Urinary bladder (tissue), 4 donors: ENCODE measurements at places on chromosomes 13 and 19.
A peak's percentile ranks its signal among the peaks of the same experiment; 100 is the strongest.

DNA sequence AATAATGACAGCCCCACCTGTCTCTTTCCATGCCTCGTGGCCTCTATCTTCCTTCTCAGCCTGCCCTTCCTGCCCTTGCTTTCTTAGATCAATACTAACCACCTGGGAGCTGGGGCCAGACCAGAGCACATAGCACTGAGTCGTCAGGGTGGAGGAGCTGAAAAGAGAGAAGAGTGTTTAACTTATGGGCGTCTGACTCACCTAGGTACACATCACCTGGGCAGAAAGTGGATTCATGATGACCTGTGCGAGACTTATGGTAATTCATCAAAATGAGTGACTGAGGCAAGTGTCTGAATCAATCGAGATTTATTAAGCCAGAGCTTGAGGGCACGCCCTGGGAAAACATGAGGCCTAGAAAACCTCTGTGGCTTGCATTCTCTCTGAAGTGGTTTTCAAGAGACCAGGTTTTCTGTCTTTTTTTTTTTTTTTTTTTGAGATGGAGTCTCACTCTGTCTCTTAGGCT is 19.2 kb downstream of the CEACAM6 start:
- DNase-seq = peak; percentile 21

DNA sequence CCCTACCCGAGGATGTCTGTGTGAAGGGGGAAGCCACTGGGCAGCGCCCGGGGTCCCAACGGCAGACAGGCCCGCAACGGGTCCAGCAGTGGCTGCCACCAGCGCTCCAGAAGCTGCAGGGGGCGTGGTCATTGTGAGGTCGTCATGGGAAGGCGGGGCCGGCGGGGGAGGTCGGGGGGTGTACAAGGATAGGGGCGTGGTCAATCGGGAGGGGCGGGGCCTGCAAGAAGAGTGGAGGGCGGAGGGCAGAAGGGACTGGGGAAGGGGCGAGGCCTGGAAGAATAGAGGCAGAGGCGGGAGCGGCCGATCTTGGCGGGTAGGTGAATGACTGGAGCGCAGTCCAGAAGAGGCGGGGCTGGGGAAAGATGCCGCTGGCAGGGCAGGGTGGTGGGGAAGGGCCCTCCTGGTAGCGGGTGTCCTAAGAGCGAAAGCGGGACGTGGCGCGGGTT is 4.4 kb downstream of the FUZ start:
- DNase-seq = peak; percentile 73

DNA sequence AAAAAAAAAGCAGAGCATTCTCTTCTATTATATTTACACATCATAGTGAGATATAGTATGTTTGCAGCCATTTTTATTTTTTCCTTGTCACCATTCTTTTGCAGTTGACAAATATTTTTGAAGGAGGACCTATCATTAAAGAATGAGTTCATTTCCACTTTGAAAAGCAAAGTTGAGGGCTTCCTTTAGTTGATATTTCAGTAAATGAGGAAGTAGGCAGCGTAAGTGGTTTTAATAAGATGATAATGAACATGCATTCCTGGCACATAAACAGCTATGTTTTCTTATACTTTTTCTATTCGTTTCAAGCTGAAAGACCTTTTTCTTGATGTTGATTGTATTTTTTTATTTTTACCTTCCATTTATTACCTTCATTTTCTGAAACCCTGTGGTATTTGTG is 66.2 kb downstream of the ZMYM2 start:
- DNase-seq = no peak

GRCh38 chr19:31214086-31214485 is 135.2 kb downstream of the TSHZ3 start:
- DNase-seq = no peak
